Stimulated activated CD4-positive, alpha-beta T cell treated with anti-CD3 and anti-CD28 coated beads, Interleukin-15, amount 100 ng/mL, for 1 hour (primary cell): ENCODE measurements at places on chromosomes 6 and 20.

GRCh38 chr6:152295346-152295745, 341.8 kb downstream of the SYNE1 start:
- no peak for DNase-seq

- DNase-seq: no peak
These were observed 24.4 kb upstream of the EDN1 start for GRCh38 chr6:12265791-12266190.

DNA sequence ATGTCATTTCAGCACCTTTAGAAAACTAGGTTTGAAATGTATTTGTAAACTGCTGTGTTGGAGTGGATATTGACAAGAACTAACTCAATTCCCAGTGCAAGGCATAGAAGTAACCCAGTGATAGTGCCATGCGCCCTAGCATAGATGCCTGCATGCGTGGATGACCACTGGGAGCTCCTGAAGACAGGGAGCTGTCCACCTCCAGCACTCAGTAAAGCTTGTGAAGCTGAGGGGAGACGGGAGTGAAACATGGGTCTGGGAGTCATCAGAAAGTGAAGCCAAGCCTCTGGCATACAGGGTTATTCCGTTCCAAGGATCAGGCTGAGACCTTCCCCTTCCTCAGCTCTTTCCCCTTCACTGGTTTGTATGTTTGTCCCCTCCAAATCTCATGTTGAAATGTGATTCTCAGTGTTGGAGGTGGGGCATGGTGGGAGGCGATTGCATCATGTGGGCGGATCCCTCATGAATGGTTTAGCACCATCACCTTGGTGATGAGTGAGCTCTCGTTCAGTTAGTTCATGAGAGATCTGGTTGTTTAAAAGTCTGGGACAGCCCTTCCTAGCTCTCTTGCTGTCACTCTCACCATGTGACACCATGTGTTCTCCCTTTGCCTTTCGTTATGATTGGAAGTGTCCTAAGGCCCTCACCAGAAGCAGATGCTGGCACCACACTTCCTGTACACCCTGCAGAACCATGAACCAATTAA, 146.5 kb upstream of the FERMT1 start:
- no peak for DNase-seq

DNA sequence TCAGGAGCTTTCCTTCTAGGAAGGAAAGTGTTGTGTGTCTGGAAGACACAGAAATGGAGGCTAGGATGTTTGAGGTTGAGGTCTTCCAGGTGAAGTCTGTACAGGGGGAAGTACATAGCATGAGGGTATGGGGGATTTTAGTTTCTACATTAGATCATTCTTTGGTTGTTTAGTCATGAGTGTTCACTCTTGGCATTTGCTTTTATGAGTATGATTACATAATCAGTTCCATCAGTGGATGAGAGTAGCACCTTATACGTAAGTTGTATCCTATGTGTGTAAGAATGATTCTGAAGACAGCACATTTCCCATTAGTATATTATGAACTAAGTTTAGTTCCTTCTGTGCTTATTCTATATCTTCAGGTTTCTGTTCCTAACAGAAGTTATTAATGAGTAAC, 1.9 kb downstream of the CDYL start:
- DNase-seq: no peak

GRCh38 chr6:141562851-141563763, 569.6 kb upstream of the GJE1 start:
- peak; percentile 12 for DNase-seq

GRCh38 chr6:154898821-154899220, 96.3 kb upstream of the TIAM2 start:
- DNase-seq: no peak

- DNase-seq: no peak
These were observed 238.1 kb upstream of the HS3ST5 start for GRCh38 chr6:114580882-114581281.

- no peak for DNase-seq
These were observed 65.2 kb downstream of the RIPOR3 start for GRCh38 chr20:50625986-50626677.

DNA sequence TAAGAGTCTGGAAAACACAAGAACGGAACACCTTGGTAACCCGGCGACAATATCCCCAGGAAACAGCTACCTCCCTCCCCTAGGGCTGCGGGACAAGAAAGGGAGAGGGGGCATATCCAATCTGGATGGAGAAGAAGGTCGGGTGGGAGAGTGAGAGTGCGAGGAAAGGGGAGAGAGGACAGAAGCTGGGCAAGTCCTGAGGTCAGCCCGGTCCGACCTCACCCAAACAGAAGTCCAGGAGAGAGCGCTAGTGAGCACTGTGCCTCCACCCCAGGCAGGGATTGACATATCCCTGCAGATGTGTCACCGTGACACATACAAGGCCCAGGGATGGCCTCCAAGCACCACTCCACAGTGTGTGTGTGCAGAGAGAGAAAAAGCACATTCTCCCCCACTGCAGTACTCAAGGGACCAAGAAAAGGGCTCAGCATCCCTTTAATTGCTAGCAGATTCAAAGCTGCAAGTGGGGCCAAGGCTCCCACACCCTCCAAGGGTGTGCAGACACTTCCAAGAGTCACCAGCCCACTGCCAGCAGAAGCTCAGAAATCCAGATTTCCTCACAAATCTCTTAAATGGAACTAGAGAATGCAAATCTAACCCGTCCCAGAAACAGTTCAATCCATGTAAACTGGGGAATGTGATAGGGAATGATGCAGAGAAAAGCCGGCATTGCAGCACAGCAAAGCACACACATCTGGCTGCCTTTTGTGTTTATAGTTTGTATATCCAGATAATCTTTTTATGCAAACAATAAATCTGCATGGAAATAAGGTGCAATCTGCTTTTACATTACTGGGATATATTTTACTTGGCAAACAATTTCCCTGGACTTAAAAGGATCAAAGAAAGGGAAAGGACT, 3.1 kb downstream of the PXDC1 start:
- no peak for DNase-seq

GRCh38 chr6:134287859-134288537, 29.9 kb downstream of the SGK1 start:
- DNase-seq: no peak

GRCh38 chr6:35569011-35569461, 56.3 kb upstream of the TULP1 start:
- DNase-seq: peak; percentile 5

GRCh38 chr6:7691675-7692452, 34.0 kb upstream of the BMP6 start:
- DNase-seq: no peak

- no peak for DNase-seq
These were observed 66.0 kb upstream of the CDH4 start for GRCh38 chr20:61185841-61186601.

GRCh38 chr6:13778028-13778427, 36.3 kb downstream of the MCUR1 start:
- no peak for DNase-seq

DNA sequence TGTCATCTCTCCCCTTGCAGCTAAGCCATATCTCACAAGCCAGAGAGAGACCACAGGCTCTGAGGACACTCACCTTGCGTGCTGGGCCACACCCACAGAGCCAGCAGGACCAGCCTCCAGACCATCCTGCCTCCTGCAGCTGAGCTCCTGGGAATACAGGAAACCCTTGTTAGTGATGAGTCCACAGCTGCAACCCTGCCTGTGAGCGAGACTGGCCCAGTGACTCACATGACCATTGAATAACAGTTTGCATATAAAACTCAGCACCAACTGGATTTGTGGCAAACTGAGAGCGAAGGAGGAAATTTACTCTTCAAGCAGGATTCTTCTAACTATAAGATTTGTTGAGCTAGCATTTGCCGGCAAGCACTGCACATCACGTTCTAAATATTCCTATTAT, 3.0 kb downstream of the THBS2 start:
- no peak for DNase-seq

DNA sequence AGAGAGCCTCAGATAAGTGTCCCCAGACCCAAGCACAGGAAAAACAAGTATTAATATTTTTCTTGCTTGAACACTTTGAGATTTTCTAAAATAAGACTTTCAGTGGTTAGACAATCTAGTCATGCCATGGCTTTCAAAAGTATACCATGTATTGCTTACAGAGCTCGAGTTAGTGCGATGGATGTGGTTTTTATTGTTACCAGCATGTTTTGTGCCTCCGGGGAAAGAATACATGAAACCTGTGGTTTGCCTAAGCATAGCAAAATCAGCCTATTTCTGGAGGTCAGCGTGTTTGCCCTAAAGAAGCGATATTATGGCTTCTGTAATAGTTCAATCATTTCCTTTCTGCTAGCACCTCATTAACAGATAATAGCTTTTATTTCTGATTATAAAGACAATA, 21.6 kb downstream of the RIN2 start:
- DNase-seq: no peak

DNA sequence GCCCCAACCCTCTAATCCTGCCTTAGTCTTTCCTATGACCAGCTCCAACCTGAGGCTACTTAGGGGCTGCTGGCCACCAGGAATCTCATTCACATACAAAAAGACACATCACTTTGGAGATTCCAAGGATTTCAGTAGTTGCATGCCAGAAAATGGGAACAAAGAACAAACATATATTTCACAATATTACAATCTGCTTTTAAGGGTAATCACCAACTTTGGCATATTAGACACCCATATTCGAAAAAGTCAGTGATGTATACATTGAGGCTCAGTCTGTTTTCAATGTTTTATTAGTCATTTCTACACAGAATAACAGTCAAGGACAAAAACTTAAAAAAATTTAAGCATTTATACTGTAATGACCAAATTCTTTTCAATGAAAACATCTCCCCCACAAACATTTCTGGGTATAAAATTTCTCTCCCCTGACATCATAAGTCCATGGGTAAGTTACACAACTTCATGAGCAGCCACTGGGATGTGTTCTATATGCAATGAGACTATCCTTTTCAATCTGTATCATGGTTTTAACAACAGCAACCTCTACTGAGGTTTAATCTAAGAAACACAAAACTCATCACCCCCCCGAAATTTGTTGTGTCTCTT, 103.5 kb downstream of the MAP7 start:
- no peak for DNase-seq

- no peak for DNase-seq
These were observed 123.6 kb downstream of the ISM1 start for GRCh38 chr20:13344671-13345070.

GRCh38 chr6:84072442-84072997, 38.9 kb downstream of the MRAP2 start:
- DNase-seq: no peak
